ENCODE measurements at places on chromosomes 12 and 14. TPM values are rescaled to one million over a fixed set of nuclear protein-coding genes. Genes with fewer than 3 reads are reported as not detected.

- no peak for DNase-seq
Observed at GRCh38 chr12:52573743-52574142, at the start of gene KRT74. KRT74 (minus strand) TSS chr12:52573843; CDS start chr12:52573777, 66 bp downstream.

Gene FGD4
- 0.18 TPM for total RNA-seq

DNA sequence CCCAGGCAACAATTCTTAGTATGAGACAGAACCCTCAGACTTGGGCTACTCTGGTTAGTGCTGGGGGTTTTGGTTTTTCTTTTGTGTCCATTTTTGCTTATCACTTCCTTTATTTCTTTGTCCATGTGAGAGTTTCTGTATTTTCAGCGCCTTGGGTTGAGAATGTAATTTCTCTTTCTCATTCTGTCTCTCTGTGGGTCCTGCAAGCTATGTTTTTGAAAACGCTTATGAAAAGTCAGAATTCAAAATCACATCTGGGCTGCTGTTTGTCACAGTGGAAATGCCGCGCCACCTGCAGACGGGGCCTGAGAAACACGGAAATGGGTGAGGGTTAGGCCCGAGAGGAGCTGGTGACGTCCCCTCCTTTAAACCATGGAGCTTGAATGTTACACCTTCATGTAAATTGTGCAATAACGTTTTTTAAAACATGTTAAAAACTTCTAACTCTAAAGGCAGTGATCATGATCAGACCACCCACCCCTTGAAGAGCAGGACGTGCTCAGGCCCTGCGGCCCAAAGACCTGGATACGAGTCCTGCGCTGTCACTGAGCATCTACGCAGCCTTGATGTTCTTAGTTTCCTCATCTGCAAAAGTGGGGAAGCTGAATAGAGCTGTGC, 26.1 kb downstream of the JDP2 start:
- peak; percentile 61 for DNase-seq

DNA sequence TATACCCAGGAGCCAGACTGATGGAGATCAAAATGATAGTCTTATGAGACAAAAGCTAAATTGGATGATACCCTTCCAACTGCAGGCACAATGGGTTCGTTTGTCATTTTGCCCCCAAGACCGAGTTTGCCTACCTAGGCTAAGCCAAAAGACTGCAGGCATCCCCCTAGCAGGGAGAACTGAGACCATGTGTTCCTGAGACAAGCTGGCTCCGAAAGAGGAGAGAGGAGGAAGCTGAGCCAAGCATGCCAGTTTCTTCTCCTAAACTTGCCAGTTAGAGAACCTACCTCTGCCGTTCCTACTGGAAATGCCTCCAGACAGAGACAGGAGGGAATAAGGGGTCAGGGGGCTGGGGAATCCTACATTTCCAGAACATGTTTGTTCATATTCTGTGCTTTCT, 8.3 kb upstream of the ELK3 start:
- DNase-seq = no peak

DNA sequence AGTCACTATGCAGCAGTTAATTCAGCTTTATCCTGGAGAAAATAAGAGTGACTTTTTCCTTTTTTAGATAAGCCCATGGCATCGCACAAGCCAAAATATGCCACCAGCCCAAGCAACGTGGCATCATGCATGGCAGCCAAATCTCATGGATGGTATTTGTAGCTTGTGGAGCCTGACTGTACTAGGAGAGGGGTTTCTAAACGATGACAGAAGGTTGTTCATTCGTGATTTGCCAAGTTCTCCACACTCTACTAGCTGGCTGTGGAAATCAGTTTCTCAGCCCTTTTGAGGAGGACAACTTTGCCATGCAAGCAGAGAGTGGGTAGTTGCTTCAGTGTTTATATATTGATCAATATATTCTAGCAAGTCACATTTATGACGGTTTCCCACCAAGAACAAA, 41.4 kb upstream of the ATXN2 start:
- DNase-seq = no peak

DNA sequence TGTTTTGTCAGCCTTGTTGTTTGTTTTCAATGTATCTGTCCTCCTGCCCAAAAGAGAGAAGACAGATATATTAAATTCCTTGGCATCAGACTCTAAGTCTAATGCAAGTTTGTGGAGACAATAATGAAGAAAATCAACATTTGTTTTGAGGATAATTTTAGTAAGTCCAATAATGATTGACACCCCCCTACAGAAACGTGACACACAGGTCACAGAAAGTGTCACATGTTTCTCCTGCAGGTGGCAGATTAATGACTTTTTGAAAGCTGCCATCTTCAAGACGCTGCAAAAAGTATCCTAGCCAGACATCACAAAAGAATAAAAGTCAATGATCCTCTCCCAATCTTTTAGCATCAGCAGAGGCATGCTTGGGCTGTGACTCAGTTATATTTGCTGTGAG, 378.8 kb upstream of the TMPO start:
- DNase-seq = no peak

DNA sequence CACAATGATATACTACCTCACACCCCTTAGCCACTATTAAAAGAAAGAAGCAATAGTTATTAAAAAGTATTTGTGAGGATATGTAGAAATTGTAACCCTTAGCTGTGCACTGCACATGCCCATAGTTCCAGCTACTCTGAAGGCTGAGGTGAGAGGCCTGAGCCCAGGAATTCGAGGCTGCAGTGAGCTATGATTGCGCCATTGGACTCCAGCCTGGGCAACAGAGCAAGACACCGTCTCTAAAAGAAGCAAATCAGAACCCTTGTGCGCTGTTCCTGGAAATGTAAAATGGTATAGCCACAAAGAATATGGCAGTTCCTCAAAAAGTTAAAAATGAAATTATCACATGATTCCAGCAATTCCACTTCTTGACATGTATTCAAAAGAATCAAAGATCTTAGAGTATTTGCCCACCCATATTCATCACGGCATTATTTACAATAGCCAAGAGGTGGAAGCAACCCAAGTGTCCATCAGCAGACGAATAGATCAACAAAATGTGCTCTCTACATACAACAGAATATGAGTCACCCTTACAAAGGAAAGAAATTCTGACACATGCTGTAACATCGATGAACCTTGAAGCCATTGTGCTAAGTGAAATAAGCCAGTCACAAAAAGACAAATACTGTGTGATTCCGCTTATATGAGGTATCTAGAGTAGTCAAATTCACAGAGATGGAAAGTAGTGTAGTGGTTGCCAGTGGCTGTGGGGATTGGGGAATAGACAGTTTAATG, 23.7 kb upstream of the YLPM1 start:
- no peak for DNase-seq

DNA sequence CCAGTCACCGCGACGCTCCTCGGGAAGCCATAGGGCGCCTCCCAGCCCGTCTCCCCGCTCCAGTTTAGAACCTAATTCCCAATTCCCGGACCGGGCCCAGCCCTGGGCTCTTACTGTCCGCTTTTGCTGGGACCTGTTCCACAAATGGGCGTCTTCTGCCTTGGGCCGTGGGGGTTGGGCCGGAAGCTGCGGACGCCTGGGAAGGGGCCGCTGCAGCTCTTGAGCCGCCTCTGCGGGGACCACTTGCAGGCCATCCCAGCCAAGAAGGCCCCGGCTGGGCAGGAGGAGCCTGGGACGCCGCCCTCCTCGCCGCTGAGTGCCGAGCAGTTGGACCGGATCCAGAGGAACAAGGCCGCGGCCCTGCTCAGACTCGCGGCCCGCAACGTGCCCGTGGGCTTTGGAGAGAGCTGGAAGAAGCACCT, 797 bp downstream of the UNG start:
- no peak for DNase-seq

DNA sequence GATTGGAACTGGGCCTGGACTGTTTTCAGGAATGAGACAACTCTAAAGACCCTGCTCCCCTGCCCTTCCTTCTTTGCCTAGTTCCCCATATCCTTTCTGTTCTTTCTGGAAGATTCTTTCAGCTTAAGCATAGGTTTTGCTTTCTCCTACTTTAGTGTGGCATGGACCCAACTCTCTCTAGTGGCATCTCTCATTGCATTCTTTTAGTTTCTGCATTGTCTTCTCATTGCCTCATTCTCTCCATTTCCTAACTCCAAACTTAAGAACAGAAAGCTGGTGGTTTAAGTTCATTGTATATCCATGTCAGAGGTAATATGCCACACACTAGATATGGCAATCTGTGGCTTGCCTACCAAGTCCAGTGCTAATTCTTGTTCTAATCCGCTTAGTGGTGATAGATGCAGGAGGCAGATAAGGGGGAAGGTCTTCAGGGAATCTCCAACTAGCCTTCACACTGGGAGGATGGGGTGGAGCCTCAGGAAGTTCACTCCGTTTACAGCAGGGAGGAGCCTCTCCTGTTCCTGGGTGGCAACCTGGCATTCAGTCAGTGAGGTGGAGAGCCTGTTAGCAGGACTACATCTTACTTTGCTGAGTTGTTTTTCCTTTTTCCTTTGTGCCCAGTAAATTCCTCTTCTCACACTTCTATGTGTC, 165.1 kb upstream of the LMNTD1 start:
- no peak for DNase-seq

- no peak for DNase-seq
Observed at GRCh38 chr12:121184425-121184824, 25.5 kb upstream of the P2RX4 start.

GRCh38 chr12:52980650-52981423, 25.4 kb upstream of the EIF4B start:
- peak; percentile 51 for DNase-seq

Gene BMP4
- 0.46 TPM for total RNA-seq

Gene OVCH1
- not detected for total RNA-seq

DNA sequence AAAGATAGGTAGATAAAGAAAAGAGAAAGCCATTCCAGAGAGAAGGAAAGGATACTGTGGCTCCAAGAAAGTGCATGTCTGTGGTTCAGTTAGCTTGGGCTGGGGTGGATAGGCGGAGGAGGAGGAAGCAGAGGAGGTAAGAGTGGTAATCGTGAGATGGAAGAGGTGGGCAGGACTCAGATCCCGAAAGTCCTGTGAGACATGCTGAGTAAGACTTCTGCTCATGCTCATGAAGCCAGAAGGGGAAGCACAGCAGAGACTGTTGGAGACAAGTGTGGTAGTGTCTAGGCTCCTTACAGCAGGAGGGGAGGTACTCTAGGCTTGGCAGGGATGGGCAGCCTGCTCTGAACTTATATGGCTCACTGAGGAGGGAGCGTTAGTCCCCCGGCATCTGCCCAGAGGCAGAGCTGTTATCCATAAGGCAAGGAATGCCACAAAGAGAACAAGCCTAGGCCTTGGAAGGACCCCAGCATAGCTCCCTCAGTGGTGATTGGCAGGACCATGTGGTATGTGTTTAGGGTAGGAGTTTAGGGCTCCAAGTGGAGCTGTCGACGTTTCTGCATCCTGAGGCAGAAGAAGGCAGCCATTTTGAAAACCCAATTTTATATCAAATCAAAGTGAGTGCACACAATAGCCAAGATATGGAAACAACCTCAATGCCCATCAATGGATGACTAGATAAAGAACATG, 135.3 kb downstream of the SMOC1 start:
- DNase-seq = no peak

DNA sequence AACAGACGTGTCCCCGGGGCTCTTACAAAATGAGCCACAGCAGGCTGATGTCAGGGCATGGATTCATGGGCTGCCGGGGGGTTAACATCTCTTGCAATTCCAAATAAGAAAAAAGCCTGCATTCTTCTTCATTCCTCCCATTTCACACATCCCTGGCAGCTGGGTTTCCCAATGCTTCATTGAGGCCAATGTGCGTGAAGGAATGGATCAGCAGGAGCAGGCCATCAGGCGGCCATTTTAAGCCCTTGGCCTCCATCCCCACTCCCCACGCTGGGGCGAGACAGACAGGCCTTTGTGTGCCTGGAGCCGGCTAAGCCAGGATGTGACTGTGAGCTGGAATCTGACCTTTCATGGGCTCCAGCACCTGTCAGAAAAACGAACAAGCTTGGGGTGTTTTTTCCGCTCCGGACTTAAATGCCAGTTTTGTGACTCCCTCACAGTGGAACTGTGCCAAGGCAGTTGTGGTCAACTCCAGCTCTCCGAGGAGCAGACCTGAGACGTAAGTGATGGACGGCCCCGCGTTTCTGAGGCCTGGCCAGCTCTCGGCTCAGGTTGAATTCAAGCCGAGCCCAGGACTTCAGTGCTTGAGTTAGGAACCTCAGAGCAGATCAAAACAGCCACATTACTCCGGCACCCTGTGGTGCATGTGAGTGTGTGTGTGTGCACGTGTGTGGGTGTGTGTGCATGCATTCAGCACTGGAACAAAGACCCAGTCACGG, 133.1 kb downstream of the TMEM30B start:
- DNase-seq = no peak

Gene INHBC
- 0.13 TPM for total RNA-seq

- no peak for DNase-seq
Observed at GRCh38 chr14:69559581-69560011, 15.1 kb downstream of the CCDC177 start.

Gene IAPP
- total RNA-seq = not detected

Gene TAS2R14
- 1.8 TPM for total RNA-seq

DNA sequence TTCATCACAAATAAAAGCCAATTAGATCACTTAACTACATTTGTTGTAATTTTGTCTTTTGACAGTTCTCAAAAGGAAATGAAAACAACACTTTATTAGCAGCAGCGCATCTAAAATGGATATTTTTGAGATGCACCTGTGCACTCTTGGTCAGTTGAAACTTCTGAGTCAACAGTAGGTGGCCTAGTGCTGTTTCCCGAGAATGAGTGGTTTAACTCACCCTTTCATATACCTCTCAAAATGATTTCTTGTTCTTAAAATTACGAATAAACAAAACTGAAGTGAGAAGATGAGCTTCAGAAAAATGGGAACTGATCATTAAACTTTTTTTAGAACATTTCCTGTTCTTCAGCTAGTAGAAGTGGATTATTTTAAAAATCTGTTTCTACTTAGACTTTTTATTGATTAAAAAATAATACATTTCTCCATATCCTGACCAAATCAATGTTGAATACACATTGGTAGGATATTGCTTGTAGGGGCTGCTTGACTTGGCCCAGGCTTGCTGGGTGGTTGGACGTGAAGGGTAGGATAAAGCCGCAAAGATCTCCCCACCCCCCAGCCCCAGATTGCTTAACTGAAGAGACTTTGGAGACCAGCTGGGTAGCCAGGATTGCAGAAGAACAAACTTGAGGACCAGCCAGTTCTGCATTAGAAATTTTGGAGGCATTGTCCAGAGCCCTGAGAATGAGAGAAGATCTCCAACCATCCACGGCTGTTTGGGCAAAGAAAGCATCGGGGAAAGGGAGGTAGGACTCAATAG, 22.3 kb upstream of the STK38L start:
- DNase-seq = peak; percentile 88

- no peak for DNase-seq
Observed at GRCh38 chr12:124732275-124733075, 131.2 kb downstream of the SCARB1 start.

DNA sequence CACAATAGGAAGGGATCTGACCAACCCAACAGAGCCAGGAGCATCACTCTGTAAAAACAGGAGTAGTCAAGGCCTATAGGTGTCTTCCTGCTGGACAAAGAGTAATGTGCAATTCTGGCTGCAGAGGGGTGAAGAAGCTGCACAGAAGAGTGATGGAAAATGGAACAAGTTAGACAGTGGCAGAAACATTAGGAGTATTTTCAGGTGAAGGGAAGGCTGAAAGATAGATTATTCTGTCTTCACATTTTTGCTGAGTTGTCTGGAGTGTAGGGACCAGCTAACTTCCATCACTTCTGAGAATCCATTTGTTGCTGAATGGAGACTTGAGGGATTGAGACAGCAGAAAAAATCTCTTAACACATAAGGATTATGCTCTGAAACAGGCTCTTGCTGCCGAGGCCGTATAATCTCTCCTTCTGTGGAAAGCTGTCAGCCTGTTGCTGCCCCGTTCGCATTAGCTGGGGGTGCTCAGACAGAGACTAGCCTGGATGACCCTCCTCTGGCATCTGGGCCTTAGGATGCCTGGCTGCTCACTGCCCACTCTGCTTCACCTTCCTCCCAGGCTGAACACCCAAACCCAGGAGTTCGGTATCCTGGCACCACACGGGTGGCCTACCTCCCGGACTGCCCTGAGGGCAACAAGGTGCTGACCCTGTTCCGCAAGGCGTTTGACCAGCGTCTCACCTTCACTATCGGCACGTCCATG, 3.1 kb upstream of the ARHGEF25 start:
- no peak for DNase-seq

Gene SRRM4
- total RNA-seq = not detected
